ENCODE measurements at places on chromosomes 2 and 18. TPM values are rescaled to one million over a fixed set of nuclear protein-coding genes. Genes with fewer than 3 reads are reported as not detected.

GRCh38 chr2:45812011-45812500 is 160.6 kb downstream of the PRKCE start:
- DNase-seq: no peak

- no peak for DNase-seq
These were observed 22.6 kb upstream of the ICOS start for GRCh38 chr2:203913947-203914346.

- no peak for DNase-seq
These were observed 136.5 kb downstream of the TXNL1 start for GRCh38 chr18:56501896-56502295.

The SCYGR2 gene
- not detected for total RNA-seq

DNA sequence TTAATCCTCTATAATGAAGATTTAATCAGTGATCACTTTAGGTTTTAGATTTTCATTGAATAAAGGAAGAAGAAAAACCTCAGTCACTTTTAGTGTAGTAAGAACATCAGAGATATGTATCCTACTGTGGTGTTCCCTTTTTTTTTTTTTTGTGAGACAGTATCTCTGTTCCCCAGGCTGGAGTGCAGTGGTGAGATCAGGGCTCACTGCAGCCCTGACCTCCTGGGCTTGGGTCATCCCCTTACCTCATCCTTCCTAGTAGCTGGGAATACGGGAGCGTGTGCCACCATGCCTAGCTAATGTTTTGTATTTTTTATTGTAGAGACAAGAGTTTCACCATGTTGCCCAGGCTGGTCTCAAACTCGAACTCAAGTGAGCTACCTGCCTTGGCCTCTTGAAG is 5.1 kb downstream of the SLC39A10 start:
- DNase-seq: no peak

The ANKRD44 gene
- total RNA-seq: 246 TPM

The NAB1 gene
- total RNA-seq: 22.0 TPM

GRCh38 chr2:105804266-105804665 is 59.6 kb downstream of the NCK2 start:
- no peak for DNase-seq

The IL18R1 gene
- 17.4 TPM for total RNA-seq

GRCh38 chr18:31723990-31724711 is 36.5 kb downstream of the SLC25A52 start:
- no peak for DNase-seq

DNA sequence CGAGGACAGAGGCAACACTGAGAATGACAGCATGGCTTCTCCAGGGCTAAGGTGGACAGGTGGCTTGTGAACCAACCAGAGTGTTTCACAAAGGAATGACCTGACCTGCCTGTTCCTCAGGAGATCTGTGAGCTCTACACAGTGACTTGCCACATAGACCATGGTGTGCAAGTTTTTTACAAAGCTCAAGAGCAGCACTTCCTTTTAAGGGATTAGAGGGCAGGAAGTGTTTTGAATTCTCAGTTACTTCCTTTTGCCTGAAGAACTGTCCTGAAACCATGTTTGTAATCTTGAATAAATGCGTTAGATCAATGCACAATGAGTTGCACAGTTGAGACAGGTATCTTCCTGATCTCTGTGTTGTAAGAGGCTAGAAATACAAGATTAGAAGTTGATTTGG is 421.9 kb downstream of the THSD7B start:
- no peak for DNase-seq

DNA sequence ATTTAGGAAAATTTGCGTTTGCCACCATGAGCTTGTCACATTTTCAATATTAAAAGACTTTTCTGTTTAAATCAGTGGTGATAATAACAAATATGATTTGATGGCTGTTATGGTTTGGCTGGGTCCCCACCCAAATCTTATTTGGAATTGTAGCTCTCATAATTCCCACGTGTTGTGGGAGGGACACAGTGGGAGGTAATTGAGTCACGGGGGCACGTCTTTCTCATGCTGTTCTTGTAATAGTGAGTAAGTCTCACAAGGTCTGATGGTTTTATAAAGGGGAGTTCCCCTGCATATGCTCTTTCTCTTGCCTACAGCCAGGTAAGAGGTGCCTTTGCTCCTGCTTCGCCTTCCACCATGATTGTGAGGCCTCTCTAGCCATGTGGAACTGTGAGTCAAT is 83.4 kb upstream of the RGPD4 start:
- no peak for DNase-seq

DNA sequence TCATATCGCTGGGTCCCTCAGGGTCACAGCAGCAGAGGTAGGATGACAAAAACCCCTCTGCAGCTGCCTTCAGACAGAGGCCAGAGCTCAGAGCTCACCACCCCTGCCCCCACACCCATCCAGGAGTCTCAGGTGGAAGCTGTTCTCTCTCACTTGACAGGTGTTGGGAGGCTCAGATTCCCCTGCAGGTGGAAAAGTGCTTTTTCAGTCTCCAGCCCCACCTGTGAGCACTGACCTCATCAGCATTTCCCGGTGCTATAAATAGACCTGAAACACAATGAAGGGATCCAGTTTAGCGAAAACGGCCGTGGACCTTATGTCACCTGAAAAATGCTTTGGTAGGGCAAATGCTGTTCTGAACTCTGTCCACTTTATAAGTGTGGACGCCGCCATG is 254.9 kb downstream of the NDUFA10 start:
- DNase-seq: no peak

- no peak for DNase-seq
These were observed 53.4 kb downstream of the BOLA3 start for GRCh38 chr2:74094291-74094690.

Data from T-helper 17 cell (primary cell).